ENCODE measurements at places on chromosomes 4 and X. TPM values are rescaled to one million over a fixed set of nuclear protein-coding genes. Genes with fewer than 3 reads are reported as not detected.

GRCh38 chr4:26330186-26330787 is 9.5 kb downstream of the RBPJ start:
- no peak for DNase-seq

DNA sequence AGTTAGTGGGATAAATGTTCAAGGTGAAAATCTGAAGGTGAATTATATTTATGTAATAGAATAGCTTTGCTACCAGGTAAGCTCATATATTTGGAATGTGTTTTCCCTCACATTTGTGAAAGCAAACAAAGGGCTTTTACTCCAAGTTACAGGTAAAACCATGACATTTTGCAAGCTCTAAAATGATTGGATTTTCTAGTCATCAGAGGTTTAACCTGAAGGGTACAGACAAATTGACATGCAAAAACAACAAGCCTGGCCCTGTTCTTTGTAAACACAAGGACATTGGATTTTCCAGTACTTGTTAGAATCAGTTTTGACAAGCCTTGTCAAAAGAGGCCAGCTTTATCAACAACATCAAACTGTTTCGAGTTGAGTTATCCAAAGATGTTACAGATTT is 51.7 kb downstream of the ZFX start:
- DNase-seq: no peak

GRCh38 chrX:115177932-115178331 is 11.3 kb upstream of the RBMXL3 start:
- no peak for DNase-seq

NAP1L3 gene
- 7.2 TPM for total RNA-seq

HSFX1 gene
- total RNA-seq: 3.0 TPM

Measured in tibial nerve (tissue), 4 donors.